ENCODE measurements at places on chromosomes 16 and 17. TPM values are rescaled to one million over a fixed set of nuclear protein-coding genes. Genes with fewer than 3 reads are reported as not detected.

MYL4 gene
- polyA plus RNA-seq, result 3.9 TPM

EPX gene
- 1.3 TPM for polyA plus RNA-seq

MYOCD gene
- 6.3 TPM for polyA plus RNA-seq

EPOP gene
- 1.7 TPM for polyA plus RNA-seq

Data from renal pelvis (tissue), 12 donors.